CD4-positive, alpha-beta T cell treated with Interleukin-4 for 1 hour (primary cell): ENCODE measurements at places on chromosomes 7 and 10.

GRCh38 chr7:145784809-145785780, 331.5 kb upstream of the CNTNAP2 start:
- no peak for DNase-seq

DNA sequence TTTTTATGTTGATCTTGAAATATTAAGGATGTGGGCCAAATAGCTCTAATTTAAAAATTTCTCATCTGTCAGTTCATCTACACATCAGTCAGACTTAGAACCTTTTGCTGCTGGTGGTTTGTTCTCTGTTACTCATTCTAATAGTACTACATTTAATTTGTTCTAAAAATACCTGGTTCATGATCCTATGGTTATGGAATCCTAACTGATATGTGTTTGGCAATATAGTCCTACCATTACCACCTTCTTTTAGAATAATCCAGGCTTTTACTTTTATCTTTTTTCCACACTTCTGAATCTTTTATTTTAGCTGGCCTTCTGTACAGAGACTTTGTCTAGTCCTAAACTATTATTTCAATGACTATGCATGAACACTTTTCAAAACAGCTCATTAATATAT, 116.9 kb downstream of the SVOPL start:
- no peak for DNase-seq

DNA sequence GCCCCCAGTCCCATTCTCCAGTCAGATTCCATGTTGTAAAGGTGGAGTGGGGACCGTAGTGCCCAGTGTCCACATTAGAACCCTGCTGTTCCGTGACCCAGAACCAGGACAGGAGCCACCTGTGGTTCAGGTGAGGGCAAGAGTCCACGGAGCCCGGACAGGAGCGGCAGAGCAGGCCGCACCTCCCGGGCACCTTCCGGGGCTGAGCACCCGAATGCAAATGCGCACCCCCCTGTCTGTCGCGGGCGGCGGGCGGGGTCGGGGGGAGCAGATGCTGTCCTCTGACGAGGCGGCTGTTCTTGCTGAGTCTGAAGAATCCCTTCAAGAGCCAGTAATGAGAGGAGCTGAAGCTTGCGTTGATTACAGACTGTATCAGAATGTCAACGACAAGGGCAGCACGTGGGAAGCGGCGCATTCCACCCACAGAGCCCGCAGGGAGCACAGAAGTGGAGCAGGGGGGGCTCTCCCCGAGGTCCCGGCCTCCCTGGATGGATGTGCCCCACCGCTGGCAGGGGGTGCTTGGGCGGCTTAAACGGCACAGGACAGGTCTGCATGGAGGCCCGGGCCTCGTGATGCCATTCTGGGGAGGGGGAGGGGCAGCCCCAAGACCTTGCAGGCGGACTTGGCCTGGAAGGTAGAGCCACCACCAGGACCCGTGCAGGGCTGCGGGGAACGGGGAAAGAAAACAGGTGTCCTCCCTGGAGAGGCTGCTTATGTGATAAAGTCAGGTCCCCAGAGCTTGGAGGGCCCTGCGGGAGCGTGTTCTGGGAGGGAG, 407.5 kb upstream of the RNF32 start:
- no peak for DNase-seq

DNA sequence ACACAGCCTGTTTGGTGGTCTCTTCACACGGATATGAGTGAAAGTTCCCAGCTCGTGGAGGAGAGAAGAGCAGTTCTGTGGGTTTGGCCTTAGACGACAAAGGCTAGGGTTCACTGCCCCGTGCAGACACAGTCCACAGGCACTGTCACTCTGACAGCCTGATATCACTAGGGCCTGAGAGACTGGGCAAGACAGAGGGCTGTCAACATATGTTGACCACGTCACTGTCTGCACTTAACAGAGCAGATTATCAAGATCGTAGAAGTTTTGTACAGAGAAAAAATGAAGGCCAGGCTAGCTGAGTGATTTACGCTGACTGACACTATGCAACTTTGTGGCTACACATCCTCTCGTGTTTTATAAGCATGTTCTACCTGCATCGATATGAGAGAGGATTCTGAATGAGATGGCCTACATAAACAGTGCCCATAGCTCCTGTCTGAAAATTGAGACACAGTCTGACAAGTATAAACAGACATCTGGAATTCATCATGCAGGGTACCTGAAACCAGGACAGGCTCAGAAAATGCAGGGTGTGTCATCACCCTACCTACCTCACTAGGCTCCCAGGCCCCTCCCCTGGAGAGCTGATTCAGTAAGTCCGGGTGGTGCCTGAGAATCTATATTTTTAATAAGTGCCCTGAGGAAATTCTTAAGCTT, 120.0 kb downstream of the SGMS1 start:
- DNase-seq, result no peak

- DNase-seq, result no peak
Measured at GRCh38 chr7:26305869-26306665, 14.4 kb downstream of the SNX10 start.

GRCh38 chr7:82129091-82129490, 314.5 kb downstream of the CACNA2D1 start:
- no peak for DNase-seq

- peak; percentile 92 for DNase-seq
Measured at GRCh38 chr10:132307823-132308586, at the start of gene STK32C. STK32C (minus strand) TSS chr10:132307950; CDS start chr10:132307833, 117 bp downstream.

GRCh38 chr10:71909399-71910083, 54.7 kb upstream of the CHST3 start:
- no peak for DNase-seq

DNA sequence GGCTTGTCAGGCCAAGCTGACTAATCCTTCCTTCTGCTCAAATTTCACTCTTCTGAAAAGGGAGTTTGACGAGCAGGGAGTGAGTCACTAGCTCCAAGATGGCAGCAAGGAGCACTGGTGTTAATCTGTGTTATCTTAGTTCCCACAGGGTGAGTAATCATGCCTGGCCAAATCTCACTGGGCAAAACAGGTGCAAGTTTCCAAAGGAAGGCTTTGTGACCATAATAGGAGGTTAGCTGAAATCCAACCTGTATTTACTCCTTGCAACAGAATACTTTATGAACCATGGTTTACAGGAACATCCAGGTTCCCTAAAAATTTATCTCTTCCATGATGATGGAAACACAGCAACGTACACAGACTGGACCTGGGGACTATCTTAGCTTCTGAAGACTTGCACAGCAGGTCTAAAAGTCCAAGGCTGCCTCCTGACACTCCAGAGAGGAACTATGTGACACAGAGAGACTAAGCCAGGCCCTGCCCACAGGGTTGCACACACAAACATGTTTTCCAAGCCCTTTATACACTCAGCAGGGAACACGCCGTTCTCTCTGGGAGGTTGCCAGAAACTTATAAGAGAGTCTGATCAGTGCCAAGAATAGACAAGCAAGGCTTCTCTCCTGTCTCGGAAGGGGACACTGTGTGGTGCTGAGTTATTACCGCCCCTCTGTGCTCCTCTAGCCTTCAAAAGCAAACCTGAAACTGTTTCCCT, 46.3 kb downstream of the PDK4 start:
- no peak for DNase-seq

DNA sequence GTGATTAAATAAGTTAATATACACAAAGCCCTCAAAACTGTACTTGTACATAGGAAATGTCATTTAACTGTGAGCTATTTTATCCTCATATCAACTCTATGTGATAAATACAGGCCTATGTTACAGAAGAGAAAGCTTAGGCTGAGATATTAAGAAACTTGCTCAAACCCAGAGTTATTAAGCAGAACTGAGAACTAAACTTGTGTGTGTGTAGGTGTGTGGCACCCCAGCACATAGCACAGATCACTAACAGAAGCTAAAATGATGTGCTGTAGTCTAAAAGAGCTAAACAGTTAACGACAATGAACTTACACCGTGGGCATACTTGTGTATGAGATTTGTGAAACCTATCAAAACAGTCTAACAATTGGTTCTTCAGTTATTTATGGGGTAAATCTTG, 34.5 kb downstream of the MTPN start:
- no peak for DNase-seq

DNA sequence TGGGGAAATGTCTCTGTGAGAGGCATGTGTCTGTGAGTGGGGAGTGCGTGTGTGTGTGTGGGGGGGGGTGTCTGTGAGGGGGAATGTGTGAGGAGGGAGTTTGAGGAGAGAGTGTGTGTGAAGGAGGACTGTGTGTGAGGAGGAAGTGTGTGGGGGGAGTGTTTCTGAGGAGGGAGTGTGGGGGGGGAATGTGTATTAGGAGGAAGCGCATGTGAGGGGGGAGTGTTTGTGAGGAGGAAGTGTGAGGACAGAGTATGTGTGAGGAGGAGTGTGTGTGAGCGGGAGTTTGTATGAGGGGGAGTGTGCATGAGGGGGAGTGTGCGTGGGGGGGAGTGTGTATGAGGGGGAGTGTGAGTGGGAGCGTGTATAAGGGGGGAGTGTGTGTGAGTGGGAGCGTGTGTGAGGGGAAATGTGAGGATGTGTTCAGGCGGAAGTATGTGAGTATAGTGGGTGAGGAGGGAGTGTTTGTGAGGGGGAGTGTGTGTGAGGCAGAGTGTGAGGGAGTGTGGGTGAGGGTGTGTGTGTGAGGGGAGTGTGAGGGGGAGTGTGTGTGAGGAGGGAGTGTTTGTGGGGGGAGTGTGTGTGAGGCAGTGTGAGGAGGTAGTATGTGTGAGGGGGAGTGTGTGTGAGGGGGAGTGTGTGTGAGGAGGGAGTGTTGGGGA, 21.8 kb upstream of the PTPRN2 start:
- no peak for DNase-seq

- DNase-seq, result no peak
Measured at GRCh38 chr7:35248576-35249536, 5.0 kb downstream of the TBX20 start.

- no peak for DNase-seq
Measured at GRCh38 chr10:129472696-129473555, 5.9 kb downstream of the MGMT start.

DNA sequence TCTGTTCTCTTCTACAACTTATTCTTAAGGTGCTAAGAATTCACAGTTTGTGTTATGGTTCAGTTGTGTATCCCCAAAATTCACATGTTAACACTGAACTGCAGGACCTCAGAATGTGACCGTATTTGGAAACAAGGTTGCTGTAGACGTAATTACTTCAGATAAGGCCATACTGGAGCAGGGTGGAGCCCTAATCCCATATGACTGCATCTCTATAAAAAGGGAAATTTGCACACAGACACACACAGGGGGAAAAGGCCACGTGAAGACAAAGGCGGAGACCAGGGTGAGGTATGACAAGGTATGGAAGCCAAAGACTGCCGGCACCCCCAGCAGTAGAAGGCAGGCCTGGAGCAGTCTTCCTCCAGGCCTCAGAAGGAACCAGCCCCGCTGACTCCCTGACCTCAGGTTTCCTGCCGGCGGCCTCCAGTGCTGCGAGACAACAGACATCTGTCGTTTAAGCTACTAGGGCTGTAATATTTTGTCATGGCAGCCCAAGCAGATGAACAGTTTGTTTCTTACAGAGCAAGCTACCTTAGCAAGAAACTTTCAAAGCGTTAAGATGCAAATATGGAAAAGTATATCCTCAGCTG, 98.7 kb downstream of the PROSER2 start:
- DNase-seq, result no peak

DNA sequence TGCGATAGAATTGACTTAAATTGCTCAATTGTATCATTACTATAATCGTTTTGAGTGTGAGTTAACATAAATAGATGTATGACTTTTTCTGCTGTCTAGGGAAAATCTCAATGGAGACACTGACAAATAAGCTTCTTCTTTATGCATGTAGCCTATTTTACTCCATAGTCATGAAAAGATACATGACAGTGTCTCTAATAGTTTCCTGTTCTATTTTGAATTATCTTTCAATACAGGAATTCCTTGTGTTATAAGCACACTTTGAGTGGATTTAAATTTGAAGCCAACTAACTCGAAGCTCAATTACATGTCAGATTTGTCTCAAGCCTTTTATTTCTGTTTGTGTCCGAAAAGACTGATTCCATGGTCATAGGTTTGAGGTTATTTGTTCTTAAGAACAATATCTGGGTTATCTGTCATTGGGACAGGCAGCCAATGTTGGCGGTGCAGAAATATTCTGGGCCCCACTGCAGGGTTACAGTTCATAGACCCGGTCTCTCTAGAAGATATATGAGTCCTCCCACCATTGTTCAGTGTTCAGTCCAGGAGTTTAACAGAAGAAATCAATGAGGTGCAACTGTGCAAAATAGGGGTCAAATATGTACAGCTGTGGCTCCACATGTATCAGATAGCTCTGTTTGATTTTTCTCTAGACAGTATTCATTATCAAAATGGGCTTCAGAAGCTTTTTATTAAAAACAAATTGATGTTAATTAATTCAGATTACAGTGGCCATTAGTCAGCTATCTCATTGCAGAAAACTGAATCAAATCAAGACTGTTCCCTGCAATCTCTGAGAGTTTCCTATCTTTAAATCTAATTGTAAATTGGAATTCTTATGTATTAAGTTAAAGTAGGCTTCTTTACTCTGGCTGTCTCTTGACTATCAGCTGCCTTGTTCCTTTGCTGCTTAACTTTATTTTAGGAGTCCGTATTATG, 1238.8 kb downstream of the NXPH1 start:
- no peak for DNase-seq

DNA sequence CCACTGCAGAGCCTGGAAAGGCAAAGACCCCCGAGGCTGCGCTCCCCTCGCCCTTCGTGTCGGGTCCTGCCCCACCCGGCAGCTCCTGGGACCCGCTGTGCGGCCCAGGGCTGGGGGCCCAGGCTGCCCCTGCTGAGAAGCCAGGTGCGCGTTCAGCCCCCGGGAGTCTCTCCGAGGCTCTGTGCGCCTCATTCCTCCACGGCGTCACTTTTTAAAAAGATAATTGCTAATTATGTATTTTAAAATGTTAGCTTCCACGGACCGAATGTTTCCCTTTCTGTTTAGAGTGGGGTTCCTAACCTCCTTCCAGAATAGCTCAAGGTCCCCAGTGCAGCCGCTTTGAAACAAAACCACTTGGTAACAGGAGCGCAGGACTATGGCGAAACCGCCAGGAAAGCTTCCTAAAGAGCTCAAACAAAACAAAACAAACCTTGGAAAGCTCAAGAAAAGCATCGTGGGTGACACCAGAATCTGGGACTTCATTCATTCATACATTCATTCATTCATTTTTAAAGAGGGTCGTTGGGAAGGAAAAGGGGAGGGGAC, 45.6 kb downstream of the PDIA4 start:
- no peak for DNase-seq

GRCh38 chr7:45645141-45645969, 71.2 kb downstream of the ADCY1 start:
- DNase-seq, result no peak

DNA sequence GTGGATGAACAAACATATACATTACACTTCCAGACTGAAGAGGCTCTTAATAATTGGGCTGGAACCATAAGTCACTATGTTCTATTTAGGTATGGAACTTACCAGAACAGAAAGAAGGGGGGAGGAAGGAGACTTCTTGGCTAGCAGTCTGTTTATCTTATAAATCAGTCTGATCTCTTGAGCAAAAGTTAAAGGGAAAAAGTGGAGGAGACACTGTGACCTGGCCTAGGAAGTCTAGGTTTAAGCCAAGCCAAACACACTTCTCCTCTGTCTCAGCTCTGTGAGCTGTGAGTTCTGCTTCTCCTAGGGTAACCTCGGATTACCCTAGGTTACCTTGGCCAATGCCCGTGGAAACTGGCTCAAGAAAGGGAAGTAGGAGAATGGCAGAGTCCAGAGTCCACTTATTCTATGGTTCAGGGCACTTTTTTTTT, 95.2 kb downstream of the PFKFB3 start:
- no peak for DNase-seq
